GF-D8 (cell line): ENCODE measurements at places on chromosomes 1 and 21.

- no peak for DNase-seq
Observed at GRCh38 chr1:45968941-45969666, 163.3 kb downstream of the PIK3R3 start.

- DNase-seq, result no peak
Observed at GRCh38 chr1:110982320-110982719, 18.6 kb upstream of the LRIF1 start.

DNA sequence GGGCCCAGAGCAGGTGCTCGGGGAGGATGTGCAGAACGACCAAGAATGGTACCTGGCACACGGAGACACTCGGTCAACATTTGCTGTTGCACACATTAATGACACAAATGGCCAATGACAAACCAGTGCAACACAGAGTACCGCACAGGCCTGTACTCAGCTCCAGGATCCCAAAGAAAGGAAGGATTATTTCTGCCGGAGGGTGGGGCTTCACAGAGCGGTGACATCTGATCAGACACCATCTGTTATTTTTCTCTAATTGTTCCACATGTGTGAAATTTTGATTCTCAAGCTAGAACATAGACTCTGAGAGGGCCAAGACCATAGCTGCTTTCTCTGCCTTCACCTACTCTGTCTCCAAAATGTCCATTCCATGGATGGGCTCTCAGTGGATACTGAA is 100.4 kb downstream of the MRPL37 start:
- no peak for DNase-seq

DNA sequence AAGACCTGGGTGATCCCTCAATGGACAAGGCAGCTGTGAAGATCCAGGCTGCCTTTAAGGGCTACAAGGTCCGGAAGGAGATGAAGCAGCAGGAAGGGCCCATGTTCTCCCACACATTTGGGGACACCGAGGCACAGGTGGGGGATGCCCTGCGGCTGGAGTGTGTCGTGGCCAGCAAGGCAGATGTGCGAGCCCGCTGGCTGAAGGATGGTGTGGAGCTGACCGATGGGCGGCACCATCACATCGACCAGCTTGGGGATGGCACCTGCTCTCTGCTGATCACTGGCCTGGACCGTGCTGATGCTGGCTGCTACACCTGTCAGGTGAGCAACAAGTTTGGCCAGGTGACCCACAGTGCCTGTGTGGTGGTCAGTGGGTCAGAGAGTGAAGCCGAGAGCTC is 85.2 kb downstream of the TRIM11 start:
- DNase-seq, result no peak

- DNase-seq, result no peak
Observed at GRCh38 chr1:176878750-176879536, 285.6 kb downstream of the ASTN1 start.

GRCh38 chr1:118688891-118689290 is 299.3 kb downstream of the TBX15 start:
- no peak for DNase-seq

- no peak for DNase-seq
Observed at GRCh38 chr1:27099587-27100334, 55.2 kb downstream of the SLC9A1 start.

DNA sequence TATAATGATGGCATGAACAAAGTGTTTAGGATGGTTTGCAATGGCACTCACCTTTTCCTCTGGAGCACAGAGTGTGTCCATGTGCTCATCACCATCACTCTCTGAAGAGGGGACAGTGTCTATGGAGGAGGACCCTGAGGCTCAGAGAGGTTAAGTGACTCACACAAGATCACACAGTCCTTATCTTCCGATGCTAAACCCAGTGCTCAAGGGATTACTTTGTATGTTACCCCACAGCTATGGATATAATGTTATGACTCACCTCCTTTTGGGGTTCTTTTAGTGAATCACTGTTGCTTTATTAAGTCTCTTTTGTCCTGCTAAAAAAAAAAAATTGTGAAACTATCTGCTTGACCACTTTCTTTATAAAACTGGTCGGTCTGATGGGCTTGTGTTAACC is 67.6 kb downstream of the TENT5C start:
- DNase-seq, result no peak

GRCh38 chr1:173268261-173268660 is 61.1 kb upstream of the TNFSF4 start:
- DNase-seq, result no peak

GRCh38 chr1:106699433-106699832 is 357.0 kb upstream of the PRMT6 start:
- no peak for DNase-seq

DNA sequence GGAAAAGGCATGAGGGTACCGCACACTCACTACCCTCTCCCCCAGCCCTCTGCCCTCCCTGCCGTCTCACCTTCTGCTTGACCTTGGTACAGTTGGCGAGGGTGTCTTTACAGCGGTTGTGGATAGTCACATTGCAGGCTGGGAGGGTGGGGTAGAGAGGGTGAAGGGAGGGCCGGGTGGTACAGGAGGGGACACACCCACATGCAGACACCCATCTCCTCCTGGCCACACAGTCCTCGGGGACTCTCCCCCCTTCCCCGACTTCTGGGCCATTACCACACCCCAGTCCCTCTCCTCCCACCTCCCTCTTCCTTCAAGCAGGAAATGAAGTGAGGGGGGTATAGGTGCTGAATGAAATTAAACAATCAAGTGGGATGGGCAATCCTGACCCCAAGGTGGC is 11.6 kb downstream of the ARHGEF2 start:
- DNase-seq, result peak; percentile 10

GRCh38 chr1:218728898-218729565 is 383.9 kb downstream of the TGFB2 start:
- DNase-seq, result no peak

DNA sequence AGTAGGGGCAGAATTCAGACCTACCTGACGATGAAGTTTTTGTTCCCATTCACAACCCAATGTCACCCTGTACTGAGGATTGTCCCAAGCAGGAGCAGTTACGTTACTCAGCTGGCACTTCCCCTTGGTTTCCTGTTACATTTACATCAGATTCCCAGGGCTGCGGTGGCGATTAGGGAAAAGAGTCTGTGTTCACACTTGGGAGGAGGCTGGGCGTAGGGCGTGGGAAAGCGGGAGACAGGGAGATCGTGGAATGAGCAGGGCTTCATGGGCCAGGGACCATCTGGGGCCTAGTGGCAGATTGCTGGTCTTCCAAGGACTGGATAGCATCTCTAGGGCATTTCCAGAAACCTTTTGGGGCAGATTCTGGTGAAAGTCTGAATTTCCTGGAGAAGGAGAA is 39.0 kb downstream of the TBX19 start:
- DNase-seq, result no peak

- no peak for DNase-seq
Observed at GRCh38 chr21:46150491-46151121, 4.8 kb downstream of the FTCD start.

DNA sequence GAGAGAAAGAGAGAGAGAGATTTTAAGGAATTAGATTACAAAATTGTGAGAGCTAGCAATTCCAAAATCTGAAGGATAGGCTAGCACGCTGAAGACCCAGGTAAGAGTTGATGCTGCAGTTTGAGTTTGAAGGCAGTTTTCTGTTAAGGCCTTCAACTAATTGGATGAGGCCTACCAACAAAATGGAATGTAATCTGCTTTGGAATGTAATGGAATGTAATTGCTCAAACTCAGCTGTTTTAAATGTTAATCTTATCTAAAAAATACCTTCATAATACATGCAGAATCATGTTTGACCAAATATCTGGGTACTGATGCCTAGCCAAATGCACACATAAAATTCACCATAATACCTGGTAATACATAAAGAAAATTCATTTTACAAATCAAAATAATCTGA is 976.1 kb downstream of the LTN1 start:
- no peak for DNase-seq

DNA sequence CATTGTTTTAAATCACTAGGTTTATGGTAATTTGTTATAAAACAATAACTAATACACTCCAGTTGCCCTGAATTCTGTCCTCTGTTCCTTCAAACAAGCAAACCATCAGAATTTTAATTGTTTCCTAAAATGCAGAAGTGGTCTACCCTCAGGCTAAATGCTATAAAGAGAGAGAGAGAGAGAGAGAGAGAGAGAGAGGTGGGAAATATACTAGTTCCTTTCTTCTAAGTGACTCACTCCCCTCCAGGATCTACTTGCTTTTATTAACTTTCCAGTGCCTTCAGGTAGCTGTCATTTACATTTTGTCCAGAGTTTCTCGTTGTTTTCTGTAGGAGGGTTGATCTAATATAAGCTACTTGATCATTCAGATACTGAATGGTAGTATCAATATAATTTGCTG is 26.4 kb downstream of the LRRC53 start:
- no peak for DNase-seq

DNA sequence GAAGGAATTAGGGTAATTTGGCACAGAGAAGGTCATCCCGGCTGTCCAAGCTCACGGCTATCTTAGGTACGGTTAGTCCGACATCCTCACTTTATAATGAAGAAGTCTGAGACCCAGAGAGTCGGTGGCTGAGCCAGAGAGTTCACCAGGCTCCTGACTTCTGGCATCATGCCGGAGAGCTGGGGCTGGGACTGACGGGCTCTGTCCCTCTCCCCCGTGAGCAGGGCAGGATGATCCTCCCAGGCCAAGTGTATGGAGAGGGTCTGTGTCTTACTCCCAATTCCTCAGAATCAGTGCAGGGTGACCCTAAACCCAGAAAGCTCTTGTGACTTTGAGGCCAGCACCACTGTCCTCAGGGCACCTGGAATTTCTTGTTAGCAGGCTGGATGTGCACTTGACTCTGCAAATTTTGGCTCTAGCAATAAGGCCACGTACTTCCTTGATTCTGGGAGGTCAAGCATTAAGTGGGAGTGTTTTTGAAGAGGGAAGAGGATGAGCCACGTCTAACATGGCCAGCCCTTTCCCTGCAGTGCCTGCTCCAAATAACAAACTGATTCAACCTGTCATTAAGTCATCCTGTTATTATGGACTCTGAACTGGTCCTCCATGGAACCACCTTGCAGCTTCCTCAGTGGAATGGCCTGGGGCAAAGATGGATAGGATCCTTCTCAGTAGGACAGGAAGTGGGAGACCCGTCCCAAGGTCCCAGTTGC is 20.8 kb upstream of the BTG2 start:
- DNase-seq, result no peak

DNA sequence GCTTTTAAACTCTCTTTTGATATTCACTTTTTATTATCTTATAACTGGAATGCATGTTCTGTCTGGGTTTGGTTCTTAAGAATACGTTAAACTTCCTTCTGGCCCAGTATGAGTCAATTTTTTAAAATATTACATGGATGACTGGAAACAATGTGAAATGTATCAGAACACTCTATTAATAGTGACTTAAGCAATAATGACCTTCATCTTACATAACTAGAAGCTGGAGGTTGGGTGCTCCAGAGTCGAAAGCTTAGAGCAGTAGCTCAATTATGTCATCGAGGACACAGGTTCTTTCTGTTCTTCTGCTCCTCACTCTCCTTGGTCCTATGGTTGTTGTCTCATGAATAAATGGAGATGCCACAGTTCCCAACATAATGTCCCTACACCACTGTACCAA is 91.6 kb upstream of the FOXD3 start:
- DNase-seq, result no peak
